Right forelimb (tissue), 1 donor: ENCODE measurements at places on chromosomes 5 and 9.

- DNase-seq: no peak
Measured at GRCh38 chr5:59744531-59744992, 149.0 kb downstream of the PDE4D start.

DNA sequence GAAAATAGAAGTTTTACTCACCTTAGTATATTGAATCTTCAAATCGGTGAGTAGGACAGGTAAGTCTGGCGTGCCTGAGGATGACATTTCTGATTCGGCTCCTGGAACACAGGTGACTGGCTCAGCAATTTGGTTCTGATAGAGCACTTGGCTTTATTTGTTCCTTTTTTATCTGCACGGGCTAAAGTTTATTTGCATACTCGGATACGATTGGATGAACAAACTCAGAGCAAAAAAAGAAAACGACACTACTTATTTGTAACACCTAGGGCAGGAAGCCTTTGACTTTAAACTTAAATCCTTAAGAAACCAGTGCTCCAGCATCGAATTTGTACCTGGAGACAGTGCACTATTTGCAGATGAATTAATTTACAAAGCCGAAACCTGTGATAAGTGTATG is at the start of gene ALDH1A1:
ALDH1A1 (minus strand) TSS at position 140 of the 400 bp plus-strand sequence; CDS start at position 87, 53 bp downstream.
- DNase-seq: no peak

GRCh38 chr9:22052376-22052945 is 43.4 kb upstream of the CDKN2B start:
- no peak for DNase-seq

GRCh38 chr5:142109331-142110045 is 909 bp downstream of the NDFIP1 start:
- peak; percentile 63 for DNase-seq

DNA sequence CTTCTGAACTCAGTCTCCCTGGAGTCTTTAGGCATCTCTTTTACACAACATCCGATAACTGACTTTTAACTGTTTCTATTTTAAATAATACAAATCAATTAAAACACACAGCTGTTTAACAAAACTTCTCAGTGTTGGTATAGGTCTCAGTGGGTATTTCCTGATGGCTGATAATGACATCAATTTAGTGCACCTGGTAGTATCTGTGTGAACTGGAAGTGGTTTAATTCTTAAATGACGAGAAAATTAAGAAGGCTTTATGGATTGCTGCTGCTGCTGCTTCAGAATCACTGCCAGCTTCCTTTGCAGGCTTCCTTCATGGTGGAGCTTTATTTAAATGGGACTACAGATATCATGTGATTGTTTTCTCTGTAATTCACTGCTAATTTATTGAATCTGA is 92.3 kb downstream of the RPS23 start:
- DNase-seq: no peak

- DNase-seq: no peak
Measured at GRCh38 chr5:177142098-177142611, 8.6 kb downstream of the NSD1 start.

GRCh38 chr5:89395111-89395510 is 512.1 kb upstream of the MEF2C start:
- DNase-seq: no peak
